ENCODE measurements at places on chromosomes 1 and 21. TPM values are rescaled to one million over a fixed set of nuclear protein-coding genes. Genes with fewer than 3 reads are reported as not detected.

DNA sequence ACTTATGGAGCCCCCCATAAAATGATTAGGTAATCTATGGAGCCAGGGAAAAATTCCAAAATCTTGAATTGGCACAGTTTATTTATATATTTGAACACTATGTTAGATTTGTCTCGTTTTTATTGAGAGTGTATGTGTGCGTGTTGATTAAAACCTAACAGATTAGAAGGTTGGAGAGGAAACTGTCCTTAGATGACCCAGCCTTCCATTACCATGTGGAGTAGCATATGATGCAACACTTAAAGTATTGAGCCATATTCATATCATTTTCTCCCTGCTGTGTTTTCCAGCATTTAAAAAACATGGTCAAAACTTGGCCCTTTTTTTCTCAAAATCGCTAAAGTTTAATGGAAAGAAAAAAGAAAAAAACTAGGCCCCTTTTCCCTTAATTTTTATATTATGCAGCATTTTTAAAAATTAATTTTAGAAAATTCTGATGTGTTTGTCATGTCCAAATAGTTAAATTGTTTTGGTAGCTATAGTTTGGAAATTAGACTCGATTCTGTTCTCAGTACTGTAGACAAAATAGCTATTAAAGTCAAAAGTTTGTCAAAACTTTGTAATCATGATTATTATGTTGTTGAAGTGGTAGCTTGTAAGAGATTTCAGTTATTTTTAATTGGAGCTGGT, 2.3 kb downstream of the LRRC8D start:
- no peak for DNase-seq

- no peak for DNase-seq
Observed at GRCh38 chr1:208329300-208329699, 85.1 kb upstream of the PLXNA2 start.

GRCh38 chr1:248388426-248388825, 12.9 kb downstream of the OR2T6 start:
- no peak for DNase-seq

DNA sequence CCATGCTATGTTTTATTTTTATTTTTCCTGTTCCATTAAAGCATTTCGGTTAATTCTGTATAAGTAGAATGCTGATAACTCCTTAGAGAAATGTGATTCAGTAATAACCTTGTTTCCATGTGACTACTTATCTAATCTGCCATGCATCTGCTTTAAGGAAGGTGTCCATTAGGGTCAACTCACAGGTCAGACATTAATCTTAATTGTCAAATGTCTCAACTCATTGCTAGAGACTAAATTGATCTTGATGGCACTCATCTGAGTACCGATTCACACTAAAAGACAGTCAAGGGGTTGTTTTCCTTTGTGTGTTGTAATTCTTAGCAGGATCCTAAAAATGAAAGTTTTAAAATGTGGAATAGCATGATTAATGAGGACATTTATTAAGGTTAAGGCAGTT, 41.8 kb downstream of the ITSN1 start:
- no peak for DNase-seq

DNA sequence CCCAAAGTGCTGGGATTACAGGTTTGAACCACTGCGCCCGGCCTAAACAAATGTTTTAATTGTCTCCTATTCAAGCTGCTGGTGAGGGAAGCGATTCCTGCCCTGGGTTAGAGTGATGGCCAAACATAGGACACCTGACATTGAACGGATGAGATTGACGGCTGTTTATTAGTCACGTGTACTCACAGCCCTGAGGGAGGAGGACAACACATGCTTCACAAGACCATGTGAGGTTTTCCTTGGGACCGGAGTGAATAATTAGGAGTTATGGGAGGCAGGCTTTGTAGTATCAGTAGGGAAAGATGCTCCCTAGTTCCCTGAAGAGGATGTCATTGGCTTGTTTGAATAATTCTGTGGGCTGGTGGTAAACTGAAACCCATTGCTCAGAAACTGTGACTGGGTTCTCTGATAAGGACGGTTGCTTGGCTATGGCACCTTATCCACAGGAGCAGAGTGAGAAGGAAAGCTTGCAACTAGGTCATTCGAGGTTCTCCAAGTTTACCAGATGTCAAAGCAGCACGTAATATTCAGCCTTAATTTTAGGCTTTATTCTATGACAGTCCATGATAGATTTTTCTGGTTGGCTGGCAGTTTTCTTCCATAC, 245.8 kb downstream of the PLA2G4A start:
- DNase-seq = no peak

GRCh38 chr1:41641941-41642527, 157.6 kb upstream of the EDN2 start:
- no peak for DNase-seq

DNA sequence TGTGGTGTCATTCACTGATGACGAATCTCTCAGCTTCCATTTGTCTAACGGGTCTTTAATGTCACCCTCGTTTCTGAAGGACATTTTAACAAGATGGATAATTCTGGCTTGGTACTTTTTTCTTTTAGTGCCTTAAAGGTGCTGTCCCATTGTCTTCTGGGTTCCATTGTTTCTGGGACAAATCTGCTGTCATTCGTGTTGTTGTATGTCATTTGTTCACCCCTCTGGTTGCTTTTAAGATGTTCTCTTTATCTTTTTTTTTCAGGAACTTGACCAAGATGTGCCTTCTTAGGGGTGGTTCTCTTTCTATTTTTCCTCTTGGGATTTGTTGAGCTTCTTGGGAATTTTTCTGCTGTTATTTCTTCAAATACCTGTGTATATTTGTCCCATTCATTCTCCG, 14.0 kb upstream of the MMEL1 start:
- DNase-seq = no peak

TMEM51 gene
- total RNA-seq = 5.5 TPM

Data from heart left ventricle (tissue), 16 donors.